ENCODE measurements at places on chromosomes 11 and 22. TPM values are rescaled to one million over a fixed set of nuclear protein-coding genes. Genes with fewer than 3 reads are reported as not detected.

- no peak for DNase-seq
Observed at GRCh38 chr11:35362521-35362980, 56.8 kb downstream of the SLC1A2 start.

OTOG gene
- not detected for total RNA-seq

GRCh38 chr22:30202531-30203006, 44.0 kb downstream of the LIF start:
- DNase-seq = no peak

ANKK1 gene
- not detected for total RNA-seq
